ENCODE measurements at places on chromosomes 16 and 17.

DNA sequence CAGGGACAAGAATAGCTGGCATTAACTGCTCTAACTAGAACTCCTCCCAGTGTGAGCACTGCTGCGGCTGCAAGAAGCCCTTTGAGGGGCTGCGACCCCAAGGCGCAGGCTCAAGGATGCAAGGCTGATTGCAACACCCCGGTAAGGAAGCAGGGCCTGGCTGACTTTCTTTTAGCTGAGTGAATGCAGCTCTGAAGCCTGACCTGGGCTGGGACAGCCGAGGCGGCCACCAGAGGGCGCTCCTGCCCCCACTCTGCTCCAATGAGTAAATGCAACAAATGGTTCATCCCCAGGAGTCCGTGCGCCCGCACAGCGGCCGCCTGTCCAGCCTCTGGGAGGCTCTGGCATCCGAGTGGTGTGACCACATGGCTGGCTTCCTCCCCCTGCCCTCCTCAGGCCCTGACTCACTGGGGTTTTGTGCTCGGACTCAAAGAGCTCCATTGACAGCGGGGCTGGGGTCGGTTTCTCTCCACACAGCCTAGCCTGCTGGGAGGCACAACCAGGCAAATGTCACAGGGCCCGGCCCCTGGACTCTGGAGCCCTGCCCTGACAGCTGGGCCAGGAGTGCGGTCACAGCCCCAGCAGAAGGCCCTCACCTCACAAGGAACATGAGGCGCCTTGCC is at the start of gene SMIM5:
Gene SMIM5, plus strand, starts transcription at position 572 of the 623 bp plus-strand sequence. CDS start 6,768 bp downstream, outside the sequence.
- DNase-seq: peak; percentile 99

- DNase-seq: no peak
These were observed 19.8 kb upstream of the MPRIP start for GRCh38 chr17:17022456-17022855.

DNA sequence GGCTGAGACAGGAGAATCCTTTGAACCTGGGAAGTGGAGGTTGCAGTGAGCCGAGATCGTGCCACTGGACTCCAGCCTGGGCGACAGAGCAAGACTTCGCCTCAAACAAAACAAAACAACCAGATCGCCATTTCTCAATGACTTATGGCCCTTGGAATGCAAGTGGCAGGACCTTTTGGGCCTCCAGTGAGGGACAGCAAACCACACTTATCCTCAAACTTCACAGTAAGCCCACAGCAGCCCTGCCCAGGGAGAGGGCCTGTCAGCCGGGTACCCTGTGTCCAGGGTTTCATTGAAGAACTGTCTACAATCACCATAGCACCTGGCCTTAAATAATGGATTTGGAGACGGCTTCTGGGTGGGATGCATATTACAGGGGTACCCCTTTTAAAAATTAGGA is 11.7 kb downstream of the TRAF4 start:
- DNase-seq: no peak

GRCh38 chr16:73047536-73048291 is at the start of gene ZFHX3:
TSS of gene ZFHX3 (minus strand) at chr16:73048128. CDS start at chr16:72960145, 87,983 bp downstream.
- DNase-seq: peak; percentile 56

- no peak for DNase-seq
These were observed 2.0 kb downstream of the PRSS33 start for GRCh38 chr16:2785101-2785991.
